Kasumi-1 (cell line): ENCODE measurements at places on chromosomes 7 and 10.

- DNase-seq: peak; percentile 63
These were observed 3.7 kb downstream of the AGR2 start for GRCh38 chr7:16801111-16801542.

GRCh38 chr7:5546626-5547025, 123.0 kb upstream of the TNRC18 start:
- DNase-seq: no peak

- no peak for DNase-seq
These were observed 29.2 kb upstream of the DLX6 start for GRCh38 chr7:96976106-96976505.

DNA sequence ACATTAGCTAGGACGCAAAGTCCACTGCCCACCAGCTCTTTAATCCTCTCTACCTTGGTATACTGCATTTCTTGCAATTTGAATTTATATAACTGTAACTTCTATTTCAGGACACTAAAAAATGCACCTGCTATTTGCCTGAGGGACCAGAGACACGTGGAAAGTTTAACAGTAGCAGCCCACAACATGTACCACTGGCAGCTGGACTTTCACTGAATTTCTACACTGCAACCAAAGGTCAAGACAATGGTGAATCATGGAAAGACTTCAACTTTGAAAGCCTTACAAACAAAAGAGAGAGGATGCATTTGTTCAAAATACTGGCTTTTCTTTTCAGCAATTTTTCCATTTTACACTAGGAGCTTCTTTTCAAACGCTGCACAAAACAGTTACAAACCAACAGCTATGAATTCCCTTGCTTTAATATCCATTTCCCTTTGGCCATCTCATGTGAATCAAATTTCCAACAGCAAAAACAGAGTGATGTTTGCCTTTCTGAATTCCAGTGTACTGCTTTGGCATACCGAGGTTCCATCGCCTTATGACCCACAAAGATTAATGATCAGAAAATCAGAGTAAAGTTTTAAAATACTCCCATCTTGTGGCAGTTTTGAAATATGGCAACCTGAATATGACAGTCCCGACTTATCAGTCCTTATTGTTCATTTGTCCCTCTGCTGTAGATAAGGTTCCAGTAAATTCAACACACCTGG, 29.9 kb upstream of the HNRNPH3 start:
- DNase-seq: peak; percentile 73

DNA sequence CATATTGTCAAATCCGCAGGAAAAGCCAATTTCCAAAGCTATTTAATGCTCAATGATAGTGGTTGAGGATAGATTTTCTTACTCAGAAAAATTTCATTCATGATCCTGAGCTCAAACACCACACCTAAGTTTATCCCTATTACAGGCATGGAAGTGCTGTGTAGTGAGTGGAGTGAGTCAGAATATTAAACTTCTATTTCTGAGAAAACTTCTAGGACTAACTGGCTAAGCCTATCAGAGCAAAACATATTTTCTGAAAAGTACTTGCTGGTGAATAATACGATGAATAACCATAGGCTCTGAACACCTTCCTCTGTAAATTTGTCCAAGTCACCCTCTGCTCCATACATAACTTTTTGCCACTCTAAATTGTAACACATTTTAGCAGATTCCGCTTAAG, 221.5 kb downstream of the SUGCT start:
- DNase-seq: no peak

GRCh38 chr7:101971457-101971856, 154.0 kb downstream of the CUX1 start:
- DNase-seq: no peak
